ENCODE measurements at places on chromosomes 1 and 21.

- DNase-seq, result no peak
These were observed 37.6 kb downstream of the PTGFRN start for GRCh38 chr1:116947092-116947860.

DNA sequence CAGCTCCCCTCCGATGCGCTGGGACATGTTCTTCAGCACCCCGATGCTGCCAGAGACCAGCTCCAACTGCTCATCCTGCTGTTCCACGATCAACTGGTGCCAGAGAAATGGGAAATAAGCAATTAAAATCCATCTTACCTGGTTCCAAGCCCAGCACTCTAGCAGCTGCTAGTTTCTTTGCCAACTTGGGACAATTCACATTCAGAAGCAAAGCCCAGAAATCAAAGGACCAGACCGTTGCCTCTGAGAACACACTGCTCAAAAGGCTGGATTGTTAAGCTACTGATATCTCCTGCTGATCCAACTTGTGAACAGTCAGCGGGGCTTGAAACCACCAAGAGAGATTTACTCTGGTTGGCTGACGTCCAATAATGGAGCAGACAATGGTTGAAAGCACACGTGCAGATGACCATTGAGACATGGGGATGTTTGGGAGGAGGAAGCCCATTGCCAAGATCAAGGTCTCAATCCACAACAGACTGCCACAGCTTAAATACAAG lies 34.4 kb downstream of the STX6 start:
- DNase-seq, result no peak

DNA sequence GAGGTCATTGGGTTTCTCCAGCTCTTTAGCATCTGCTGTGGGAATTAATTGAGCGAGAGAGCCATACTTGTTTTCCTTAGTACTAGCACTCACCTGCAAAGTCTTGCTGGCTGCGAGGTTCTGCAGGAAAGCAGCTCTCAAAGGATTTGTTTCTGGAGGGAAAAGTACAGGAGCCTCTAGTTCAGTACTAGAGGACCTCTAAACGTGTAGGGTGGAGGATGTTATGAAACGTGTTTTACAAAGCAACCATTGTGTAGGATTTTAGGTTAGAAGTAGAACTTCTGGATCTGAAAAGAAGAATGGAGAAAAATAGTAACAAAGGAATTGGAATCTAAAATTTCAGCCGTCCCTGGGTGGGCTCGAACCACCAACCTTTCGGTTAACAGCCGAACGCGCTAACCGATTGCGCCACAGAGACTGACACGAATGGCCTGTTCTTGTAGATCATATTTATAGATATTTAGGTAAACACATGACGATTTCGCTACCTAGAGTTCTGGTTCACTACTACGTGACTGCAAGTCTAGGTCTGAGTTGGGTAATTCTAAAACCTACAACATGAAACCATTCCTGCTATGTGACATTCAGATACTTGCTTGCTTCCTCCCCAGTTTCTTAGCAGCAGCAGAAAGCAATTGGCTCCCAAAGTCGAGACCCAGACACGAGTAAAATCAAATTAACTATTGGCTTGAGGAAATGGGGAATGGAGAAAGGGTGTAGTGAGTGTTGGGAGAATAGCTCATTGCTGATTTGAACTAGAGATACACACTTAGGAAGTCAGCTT lies 60.2 kb upstream of the CFAP126 start:
- no peak for DNase-seq

DNA sequence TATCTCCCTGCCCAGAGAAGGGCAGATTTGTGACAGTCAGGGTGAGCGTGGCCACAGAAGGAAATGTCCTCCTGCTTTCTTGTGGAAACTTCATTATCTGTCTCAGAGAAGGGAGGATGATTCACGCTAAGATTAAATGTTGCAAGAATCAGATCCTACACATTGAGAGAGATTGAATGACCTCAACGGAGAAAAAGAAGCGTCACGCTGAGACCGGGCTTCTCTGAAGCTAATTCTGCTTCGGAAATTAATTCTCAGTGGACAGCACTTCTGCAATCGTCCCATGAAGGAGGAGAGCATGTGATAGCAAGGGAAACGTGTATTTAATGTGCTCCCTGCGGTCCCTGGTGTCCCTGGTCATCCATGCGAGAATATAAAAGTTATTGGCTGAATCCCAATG lies 19.8 kb upstream of the C1orf21 start:
- DNase-seq, result no peak

DNA sequence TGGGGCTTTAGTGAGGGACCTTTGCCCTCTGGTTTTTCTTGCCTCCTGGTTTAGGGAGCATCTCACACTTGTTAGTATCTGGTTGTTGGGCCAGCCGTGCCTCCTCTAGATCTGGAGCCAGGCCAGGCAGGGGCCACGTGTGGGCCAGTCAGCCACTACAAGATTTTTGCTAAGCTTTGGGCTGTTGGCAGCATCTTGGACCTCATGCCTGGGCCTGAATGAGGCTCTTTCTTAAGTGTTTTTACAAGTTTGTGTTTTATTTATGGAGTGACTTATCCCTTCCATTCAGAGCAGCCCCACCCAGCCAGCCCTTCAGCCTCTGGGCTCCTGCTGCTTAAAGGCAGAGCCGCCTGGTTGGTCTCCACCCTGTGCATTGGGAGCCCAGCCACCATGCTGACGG lies 1.6 kb upstream of the SH3BGRL3 start:
- DNase-seq, result no peak

GRCh38 chr1:48726139-48726538 lies 50.6 kb downstream of the BEND5 start:
- DNase-seq, result no peak

GRCh38 chr1:25628741-25629421 lies 12.3 kb downstream of the MAN1C1 start:
- DNase-seq, result no peak

DNA sequence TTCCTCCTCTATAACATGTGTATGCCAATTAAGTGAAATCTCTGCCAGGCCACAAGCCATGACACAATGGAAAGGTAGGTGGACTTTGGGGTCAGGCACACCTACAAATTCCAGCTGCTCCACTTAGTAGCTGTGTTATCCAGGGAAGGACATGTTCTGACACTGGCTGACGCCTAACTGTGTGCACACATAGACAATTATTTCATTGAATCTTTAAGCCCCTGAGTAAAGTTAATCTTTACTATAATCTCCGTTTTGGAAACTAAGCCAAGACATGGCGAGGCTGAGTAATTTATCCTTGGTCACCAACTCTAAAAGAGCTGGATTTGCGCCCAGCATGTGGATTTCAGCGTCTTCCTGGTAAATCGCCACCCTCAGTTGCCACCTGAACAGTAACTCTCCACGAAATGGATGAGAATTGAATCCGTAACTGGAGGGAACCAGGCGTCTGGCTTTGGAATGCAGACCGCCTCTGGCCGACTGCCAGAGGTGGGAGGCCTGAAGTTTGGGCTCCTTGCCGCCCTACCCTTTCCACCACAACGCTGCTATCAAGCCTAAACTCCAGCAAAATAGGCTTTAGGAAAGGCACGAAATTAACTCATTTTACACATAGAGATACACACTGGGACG lies 888 bp upstream of the SNRPE start:
- DNase-seq, result peak; percentile 44

DNA sequence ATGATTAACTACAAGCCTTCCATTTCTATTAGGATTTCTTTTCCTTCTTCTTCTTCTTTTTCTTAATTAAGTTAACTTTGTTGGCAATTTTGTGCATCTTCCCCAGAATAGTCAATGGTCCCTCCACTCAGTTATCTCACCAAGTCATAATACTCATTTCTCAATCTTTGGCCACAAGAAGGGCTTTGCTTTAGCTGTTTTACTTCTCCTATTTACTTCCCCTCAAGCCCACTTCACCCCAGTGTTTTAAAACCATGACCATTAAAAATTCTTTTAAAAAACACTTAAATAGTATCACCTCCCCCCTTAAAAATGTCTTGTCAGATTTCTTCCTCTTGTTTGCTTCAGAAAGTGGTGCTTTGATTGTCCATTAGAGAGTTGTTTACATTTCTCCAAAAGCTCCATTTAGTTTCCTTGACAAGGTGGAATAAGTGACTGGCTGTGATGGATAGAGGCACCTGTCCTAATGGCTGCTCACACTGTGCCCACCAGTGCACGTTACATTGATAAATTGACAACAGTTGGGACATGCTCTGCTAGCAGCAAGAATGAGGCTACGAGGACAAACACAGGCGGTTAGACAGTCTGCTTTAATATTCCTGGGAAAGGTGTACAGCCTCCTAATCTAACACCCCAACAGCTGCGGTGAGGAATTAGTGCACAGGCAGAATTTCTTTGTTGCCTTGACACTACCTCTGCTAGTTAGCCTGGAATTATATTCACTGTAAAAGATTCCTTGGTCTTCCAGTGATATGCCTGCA lies 354.7 kb downstream of the LMO4 start:
- no peak for DNase-seq

- DNase-seq, result peak; percentile 65
These were observed 135.4 kb downstream of the PROX1 start for GRCh38 chr1:214123061-214123784.

DNA sequence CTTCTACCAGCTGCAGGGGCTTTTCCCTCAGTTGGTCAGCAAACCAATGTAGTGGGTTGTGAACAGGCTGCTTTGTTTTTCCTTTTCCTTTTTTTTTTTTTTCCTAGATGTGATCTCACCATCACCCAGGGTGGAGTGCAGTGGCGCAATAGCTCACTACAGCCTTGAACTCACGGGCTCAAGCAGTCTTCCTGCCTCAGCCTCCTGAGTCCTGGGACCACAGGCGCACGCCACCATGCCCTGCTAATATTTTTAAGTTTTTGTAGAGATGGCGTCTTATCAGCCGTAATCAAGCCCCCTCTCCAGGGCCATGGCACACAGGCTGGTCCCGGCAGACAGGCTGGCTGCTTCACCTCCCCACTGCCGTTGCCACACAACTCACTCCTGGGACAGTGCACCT lies 3.4 kb upstream of the TRIM11 start:
- no peak for DNase-seq

- no peak for DNase-seq
These were observed 434.9 kb upstream of the DAB1 start for GRCh38 chr1:57858740-57859139.

- DNase-seq, result no peak
These were observed 35.6 kb downstream of the ST7L start for GRCh38 chr1:112583366-112583765.

GRCh38 chr21:42460391-42461184 lies 35.4 kb downstream of the RSPH1 start:
- no peak for DNase-seq

DNA sequence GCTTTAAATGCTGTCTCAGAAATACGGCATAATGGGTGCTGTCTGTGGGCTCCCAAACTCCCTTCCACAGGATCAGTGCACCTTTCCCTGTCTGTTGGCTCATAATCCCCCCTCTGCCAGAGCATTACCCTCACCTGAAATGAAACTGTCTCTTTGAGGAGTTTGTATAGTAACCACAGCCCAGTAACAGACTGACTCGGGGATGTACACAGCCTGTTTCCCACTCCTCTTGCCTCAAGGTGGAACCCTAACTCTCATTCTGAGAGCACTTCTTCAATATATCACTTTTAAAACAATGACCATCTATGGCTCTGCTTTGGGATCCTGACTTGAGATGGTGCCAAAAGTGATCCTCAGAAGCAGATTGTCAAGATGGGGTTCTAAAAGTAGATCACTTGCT lies 332.5 kb downstream of the AMY1C start:
- no peak for DNase-seq

- no peak for DNase-seq
These were observed 56.0 kb downstream of the ADARB1 start for GRCh38 chr21:45130324-45130774.

DNA sequence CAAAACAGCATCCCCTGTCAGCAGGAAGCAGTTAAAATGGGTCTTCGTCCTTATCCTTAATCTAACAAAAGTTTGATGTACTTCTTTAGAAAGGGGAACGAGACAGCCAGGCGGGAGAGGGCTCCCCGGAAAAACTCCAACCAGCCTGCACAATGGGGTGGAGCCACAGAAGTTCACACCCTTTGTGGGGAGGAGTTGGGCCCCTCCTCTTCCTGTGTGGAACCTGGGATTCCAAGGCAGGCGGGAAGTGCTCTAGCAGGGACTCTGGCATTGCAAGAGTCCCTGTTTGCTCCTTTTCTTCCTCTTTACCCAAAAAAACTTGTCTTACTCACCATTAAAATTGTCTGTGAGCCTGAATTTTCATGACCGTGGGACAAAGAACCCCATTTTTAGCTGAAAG lies 47.7 kb downstream of the FCRL5 start:
- DNase-seq, result no peak

DNA sequence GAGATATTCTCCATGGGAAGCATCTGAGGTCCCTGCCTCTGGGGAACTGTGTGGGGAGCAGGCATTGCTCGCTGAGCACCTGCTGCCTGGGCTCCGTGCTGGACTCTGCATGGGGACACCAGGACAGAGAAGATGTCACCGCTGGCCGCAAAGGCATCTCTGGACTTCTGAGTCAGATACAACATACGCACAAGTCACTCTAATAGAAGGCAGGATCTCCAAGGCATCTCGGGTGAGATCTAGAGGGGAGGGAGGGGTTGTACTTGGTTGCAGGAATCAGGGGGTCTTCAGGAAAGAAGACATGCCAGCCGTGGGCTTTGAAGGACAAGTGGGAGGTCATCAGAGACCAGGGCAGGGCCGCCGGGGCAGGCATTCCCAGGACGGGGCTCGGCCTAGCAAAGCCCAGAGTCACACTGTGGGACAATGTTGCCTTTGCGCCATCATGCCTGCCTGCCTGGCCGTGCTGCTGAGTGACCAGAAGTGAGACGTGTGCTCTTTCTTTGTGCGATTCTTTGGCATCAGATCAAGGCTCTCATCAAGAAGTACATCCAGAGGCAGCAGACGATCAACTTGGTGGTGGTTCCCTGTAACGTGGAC lies 28.3 kb downstream of the MX2 start:
- no peak for DNase-seq

GRCh38 chr1:243841507-243841906 lies 8.5 kb downstream of the AKT3 start:
- DNase-seq, result no peak

DNA sequence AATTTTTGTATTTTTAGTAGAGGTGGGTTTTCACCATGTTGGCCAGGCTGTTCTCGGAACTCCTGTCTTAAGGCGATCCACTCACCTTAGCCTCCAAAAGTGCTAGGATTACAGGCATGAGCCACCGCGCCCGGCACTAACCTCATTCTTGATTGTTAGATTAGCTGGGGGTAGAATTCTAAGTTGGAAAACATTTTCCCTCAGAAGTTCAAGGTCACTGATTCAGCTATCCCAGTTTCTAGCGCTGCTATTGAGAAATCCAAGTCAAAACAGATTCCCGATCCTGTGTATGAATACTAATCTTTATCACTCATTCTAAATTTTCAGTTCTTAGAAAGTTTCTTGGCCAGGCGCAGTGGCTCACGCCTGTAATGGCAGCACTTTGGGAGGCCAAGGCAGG lies 24.4 kb upstream of the EFNA1 start:
- no peak for DNase-seq

- DNase-seq, result no peak
These were observed 80.2 kb upstream of the PPP2R5A start for GRCh38 chr1:212205006-212205405.

GRCh38 chr1:6006882-6007281 lies 14.7 kb upstream of the NPHP4 start:
- no peak for DNase-seq

GRCh38 chr1:194362327-194362726 lies 1175.9 kb upstream of the B3GALT2 start:
- DNase-seq, result no peak

GRCh38 chr1:22702296-22703085 lies 8.1 kb upstream of the EPHB2 start:
- no peak for DNase-seq

GRCh38 chr1:10308001-10308400 lies 90.9 kb upstream of the PGD start:
- no peak for DNase-seq
